ENCODE measurements at places on chromosomes 2 and 18.

DNA sequence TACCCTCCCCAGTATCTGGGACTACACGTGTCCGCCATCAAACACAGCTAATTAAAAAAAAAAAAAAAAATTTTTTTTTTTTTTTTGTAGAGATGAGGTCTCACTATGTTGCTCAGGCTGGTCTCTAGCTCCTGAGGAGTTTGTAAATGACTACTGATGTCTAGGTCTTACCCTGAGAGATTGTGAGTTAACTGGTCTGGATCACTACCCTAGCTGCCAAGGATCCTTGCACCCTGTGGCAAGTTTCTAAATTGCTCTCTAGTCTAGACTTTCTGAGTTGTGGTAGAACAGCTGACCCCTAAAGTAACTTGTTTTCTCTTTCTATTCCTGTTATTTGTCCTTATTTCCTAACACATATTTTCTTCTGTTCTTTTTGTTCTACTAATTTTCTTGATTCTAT, 44.5 kb downstream of the ABHD3 start:
- no peak for DNase-seq

DNA sequence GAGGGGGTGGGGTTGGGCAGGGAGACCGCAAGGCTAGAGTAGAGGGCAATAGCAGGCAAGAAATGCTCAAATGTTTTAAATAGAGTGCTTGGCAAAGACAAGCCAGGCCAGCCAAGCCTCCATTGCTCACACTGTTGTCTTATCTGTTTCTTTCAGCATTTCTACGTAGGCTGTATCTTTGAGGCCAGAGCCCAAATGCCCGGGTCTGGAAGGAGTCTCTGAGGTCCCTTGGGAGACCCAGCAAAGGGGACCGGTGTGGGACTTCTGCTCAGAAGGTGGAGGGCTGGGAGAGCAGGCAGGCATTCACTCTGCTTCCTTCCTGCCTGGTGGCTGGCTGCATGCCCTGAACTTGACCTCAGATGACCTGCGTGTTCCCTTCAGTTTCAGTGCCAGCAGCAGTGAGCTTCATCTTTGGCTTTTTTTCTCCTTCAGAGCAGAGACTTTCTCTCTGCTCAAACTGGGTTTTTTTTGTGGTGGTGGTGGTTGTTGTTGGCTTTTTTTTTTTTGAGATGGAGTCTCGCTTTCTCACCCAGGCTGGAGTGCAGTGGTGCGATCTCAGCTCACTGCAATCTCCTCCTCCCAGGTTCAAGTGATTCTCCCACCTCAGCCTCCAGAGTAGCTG, 13.7 kb upstream of the TET3 start:
- DNase-seq: no peak

DNA sequence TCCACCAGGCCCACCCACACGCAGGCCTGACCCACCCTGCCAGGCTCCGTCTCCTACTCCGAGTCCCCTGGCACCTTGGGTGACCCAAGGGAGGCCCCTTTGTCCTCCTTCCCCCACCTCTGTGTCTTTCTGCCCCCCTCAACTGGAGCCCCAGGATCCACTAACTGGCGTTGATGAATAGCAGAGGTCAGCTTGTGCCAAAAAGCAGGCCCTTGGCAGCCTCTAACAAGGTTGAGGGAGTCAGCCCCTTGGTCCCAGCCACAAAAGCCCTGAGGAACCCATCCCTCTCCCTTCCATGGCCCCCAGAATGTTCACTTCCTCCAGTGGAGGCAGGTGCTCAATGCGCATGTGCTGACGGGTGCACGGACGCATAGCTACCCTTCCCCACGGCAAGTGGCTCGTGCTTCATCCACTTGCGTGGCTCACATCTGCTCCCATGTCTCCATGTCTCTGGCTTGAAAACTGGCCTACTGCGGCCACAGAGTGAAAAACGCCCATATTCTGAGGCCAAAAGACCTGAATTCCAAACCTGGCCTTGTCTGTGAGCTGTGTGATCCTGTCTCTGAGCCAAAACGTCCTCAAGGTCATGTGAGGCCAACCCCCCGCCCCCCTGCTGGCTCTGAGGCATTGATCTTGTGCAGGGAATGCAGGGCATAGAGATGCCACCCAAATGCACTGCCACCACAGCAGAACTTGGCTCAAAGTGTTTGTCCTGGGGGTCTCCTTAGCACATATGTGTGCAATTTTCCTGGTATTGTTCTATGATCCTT, 19.0 kb upstream of the PTMA start:
- no peak for DNase-seq

- no peak for DNase-seq
These were observed 87.4 kb downstream of the RPRM start for GRCh38 chr2:153391131-153391530.

DNA sequence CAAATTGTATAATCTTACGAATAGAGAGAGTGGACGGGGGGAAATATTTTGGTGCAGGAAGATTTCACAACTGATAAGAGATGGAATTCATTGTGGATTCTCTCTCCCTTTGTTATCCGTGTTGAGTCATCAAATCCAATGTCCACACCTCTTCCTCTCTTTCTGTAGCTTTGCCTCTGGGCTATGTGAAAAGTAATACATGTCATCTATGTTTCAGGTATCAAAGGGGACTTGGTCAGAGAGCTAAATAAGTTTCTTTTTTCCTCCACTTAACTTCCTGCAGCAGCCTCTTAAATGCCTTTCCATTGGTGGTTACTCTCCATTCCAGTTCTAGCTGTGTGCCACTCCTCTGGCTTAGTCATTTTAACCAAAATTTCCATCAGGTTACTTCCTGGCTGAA, 169.3 kb upstream of the NXPH2 start:
- no peak for DNase-seq

GRCh38 chr2:69055688-69056470, 42.9 kb downstream of the ANTXR1 start:
- no peak for DNase-seq

DNA sequence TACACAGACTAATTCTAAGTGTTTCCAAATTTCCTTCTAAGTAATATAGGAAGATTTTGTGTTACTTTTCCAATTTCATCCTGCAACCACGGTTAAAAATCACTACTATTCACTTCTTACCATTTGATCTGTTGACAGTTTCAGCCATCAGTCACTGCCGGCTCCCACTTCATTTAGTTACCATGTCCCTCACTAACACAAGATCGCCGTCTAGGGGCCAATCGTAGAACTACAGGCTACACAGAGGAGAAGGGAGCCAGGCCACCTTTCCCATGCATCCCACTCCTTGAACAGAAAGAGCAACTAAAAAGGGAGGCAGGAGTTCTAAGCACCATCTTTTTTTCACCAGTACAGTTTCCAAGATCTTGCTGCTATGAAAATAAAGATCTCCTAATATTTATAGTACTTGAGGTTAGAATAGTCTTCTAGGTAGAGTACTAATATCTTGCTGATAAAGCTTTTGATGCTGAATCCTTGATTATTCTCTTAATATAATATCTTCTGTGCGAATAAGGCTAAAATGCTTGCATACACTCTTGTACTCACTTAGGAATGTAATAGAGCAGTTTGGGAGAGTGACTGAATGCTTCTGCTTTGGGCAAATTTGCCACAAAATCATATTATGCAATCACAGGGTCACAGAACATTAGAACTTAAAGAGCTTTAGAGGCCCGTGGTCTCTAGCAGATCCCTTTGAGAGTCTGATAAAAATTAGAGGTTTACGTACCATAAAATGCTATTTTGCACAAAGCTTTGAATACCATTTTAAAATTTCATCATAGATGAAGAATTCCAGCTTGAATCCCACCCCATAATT, 39.5 kb upstream of the CYP1B1 start:
- DNase-seq: no peak

DNA sequence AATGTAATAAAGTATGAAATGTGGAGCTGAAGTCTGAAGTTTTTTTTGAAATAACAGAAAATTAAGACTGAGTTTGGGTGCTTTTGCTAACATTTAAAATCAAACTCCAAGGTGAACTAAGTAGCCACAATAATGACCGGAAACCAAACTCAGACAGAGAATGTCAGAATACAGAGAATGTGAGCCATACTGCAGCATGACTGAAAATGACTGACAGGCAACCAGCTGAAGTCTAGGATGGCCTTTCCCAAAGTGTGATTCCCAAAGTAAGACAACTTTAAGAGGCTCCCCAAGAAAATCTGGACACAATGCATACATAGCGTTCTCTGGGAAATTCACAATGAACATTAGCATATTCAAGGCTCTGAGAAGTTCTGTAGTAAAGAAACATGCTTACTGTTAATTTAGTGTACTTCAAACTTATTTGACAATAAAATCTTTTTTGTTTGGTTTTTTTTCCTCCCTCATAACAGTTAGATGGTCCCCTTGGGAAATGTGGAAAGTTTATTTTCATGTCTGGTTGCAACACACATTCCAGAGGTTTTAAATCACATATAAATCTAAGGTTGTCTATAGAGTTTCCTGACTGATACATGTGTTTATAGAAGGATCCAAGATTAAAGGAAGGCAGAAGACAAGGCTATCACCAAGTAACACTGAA, 28.6 kb downstream of the PLA2R1 start:
- no peak for DNase-seq

DNA sequence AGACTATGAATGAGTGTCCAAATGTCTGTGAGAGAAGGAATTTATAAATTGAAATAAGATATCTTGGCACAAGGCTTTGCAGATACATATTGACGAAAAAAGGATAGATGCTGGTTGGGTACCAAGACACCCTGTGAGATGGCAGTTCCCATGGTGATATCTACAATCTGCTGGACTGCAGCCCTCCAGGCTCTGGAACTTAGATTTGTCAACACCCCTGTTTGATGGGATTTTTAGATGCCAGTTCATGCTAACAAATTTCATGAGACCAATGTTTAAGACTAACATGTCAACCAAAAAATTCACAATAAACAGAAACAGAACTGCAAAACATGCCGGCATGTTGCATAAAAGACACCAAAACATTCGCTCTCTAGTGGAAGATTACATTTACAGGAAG, 400.3 kb upstream of the CNTNAP5 start:
- no peak for DNase-seq

DNA sequence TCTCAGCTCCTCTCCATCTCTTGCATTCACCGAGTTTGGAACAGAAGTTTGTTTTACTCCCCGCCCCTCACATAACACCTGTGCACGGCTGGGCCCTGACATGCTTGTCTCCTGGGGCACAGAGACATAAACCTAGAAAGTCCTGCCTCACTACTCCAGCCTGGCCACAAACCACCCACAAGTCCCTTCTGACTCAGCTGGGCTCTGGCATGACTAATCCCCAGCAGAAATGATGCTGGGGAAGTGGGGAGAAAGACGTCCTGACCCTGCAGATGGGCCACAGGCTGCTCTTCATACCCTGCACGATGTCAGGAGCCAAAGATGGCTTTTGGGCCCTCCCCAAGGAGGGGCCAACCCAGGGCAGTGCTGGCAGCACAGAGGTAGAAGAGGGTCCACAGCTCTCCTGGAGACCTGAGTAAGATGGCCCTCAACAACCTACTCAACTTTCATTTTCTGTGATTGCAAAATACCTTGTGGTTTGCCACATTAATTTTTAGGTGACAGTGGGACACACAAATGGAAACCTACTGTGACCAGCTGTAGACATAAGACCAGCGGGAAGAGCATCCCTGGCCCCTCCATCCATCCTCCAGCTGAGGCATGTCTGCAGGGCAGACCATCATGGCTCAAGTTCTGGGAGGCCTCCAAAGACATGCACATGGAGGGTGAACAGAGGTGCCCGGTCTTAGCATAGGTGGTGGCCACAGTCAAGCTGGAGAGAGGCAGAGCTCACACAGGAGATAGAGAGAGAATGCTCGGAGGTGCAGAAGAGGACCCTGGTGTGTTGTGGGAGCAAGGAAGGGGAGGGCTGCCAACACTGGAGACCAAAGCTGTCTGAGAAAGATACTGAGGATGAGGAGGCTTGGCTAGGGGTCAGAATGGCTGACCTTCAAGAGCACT, 40.0 kb downstream of the DNMT3A start:
- no peak for DNase-seq

DNA sequence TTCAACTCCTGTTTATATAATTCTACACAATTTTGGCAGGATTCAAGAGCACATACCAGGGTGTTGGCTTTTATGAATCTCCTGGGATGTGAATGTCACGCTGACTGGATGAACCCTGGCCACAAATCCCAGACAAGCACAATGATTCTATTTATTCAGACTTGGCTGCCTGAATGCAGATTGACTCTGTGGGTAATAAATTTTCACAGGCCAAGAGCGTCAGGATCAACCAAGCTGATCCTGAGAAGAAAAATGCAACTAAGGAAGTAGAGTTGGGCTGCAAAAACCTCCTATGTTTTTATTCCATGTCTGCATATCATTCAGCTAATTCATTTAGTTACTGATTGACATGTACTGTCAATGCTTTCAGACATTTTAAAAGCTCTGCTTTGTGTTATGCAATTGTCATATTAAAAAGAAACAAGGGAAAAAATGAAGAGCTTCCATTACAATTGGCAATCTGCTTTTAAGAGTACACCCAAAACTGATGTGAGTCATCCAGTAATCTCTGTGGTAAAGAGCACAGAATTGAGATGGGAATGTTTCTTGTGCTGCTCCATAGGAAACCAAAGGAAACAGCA, 173.0 kb upstream of the REV1 start:
- DNase-seq: no peak

GRCh38 chr18:31587529-31587928, 4.1 kb upstream of the TTR start:
- no peak for DNase-seq

DNA sequence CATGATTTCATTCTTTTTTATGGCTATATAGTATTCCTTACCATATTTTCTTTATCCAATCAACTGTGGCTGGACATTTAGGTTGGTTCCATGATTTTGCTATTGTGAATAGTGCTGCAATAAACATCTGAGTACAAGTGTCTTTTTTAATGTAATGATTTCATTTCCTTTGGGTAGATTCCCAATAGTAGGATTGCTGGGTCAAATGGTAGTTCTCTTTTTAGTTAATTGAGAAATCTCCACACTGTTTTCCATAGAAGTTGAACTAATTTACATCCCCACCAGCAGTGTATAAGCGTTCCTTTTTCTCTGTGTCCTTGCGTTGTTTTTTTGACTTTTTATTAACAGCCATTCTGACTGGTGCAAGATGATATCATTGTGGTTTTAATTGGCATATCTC, 59.1 kb upstream of the IL1RL1 start:
- no peak for DNase-seq

- DNase-seq: no peak
These were observed 15.7 kb upstream of the MBP start for GRCh38 chr18:77148289-77148688.

DNA sequence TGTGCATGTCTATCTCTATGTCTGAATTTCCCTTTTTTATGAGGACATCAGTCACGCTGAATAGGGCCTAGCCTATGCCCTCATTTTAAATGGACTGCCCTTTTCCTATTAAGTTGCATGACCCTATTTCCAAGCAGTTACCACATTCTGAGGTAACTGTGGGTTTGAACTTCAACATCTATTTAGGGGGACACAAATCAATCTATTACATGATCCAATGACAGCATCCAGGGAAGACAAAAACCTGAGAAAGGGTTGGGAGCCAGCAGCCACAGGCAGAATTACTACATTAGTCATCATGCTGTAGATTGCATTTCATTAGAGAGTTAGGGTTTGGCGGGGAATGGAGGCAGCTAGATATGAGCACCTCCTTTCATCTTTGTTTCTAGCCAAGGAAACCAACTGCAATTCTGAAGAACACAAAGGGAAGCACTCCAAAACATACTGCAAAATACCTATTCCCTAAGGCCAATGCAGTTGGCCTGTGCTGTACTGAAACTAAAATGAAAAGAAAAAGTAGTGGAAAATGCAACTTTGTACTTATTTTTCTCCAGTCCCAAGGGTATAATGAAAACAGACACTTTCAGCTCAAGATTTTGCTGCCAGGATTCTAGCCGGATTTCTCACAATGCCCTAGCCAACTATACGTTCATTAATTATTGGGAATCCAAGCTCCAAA, 40.4 kb upstream of the C1D start:
- DNase-seq: no peak

- DNase-seq: no peak
These were observed 26.2 kb upstream of the MBOAT2 start for GRCh38 chr2:9029721-9030120.

- DNase-seq: no peak
These were observed 493.2 kb upstream of the FANCL start for GRCh38 chr2:58734365-58734764.
